ENCODE measurements at places on chromosomes 6 and 20.

GRCh38 chr6:144834426-144835038, 549.4 kb downstream of the UTRN start:
- DNase-seq: no peak

DNA sequence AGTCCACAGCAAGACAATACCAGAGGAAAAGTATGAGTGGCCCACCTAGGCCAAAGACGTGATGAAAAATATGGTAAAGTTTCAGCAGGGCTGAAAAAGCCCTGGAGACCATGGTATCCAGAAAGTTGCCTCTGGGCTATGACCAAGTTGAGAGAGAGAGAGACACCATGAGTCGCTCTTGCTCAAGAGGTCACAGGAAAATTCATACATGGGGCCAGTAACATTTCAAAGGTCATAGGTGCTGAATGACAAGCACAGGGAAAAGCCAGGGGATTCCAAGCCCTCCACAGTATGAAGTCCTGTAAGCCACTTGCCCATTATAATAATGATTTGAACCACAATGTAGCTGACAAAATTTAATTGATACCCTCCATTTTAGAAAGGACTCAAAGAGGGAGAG, 657.7 kb upstream of the CITED2 start:
- DNase-seq: no peak

- DNase-seq: no peak
Measured at GRCh38 chr6:66948106-66948505, 1241.1 kb upstream of the EYS start.

- DNase-seq: no peak
Measured at GRCh38 chr6:14807971-14808370, 437.9 kb upstream of the JARID2 start.

- DNase-seq: no peak
Measured at GRCh38 chr6:129678463-129678862, 31.5 kb downstream of the ARHGAP18 start.

GRCh38 chr6:13124131-13124530, 204.2 kb downstream of the TBC1D7 start:
- DNase-seq: no peak

DNA sequence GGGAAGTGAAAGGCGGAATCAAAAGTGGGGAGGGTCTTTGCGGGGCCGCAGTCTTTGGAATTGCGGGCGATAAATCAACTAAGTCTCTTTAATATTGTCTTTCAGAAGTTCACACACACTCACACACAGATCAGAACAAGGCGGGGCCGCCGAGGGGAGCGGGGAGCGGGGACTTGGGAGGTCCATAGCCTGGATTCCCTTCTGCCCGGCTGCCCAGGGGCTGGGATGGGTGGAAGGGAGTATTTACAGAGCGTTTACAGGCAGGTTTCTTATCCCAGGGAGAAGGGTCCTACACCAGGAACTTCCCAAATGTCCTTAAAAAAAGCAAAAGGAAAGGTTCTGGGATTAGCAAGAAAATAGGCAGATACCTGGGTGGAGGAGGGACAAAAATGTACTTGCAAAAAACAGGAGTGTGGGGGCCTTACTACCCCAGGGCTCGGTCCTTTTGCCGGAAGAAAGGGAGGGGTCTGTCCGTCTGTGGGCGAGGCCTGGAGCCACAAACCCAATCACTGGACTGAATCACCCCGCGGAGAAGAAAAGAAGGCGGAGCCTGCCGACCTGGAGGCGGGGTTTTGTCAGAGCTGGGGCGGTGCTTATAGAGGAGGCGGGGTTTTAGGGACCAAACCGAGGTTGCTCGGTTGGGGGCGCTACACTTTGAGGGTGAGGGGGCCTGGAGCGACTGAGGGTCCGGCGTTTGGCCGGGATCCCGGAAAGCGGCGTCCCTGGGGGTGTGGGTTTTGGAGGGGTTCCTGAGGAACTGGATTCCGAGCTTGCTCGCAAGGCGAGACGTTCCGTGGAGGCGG, 3.2 kb downstream of the PRRT1 start:
- DNase-seq: no peak

GRCh38 chr6:21664314-21665109, 71.0 kb downstream of the SOX4 start:
- DNase-seq: no peak

GRCh38 chr20:63692436-63693082, 3.9 kb upstream of the TNFRSF6B start:
- no peak for DNase-seq

DNA sequence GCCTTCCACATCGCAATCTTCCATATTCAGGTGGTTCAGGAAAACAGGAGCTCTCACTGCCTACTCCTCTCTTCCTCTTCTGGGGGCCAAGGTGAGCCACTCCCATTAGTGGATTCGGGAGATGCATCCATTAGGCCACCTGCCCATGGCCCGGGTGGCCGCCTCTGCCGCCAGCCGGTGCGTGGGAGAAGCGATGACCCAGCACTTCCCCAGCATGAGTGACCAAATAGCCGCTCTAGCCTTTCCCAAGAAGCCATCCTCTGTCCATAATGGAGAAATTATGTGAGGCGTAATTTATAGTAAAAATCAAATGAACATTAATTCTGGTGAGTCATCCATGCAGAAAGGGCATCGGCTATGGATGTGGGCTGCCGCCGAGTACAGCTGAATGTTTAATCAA, 39.4 kb downstream of the GNAS-AS1 start:
- DNase-seq: no peak

- peak; percentile 11 for DNase-seq
Measured at GRCh38 chr6:162964488-162965140, 236.8 kb downstream of the PACRG start.

DNA sequence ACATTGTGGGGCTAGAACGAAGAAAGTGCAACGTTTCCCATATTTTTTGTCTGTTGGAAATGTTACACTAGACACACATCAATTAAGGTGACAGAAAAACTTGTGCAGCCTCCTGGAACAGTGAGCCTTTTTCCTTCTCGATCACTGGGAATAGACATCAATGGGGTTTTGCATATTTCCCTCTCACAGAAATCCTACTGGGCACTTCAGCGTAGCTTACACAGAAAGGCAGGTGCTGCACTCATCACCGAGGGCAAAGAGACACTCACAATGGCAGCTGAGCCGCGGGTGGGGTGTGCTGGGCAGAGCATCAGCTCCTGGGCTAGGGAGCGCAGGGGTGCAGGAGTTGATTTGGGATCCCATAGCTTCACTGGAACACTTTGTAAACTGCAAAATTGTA, 64.5 kb downstream of the THBS2 start:
- DNase-seq: peak; percentile 33

GRCh38 chr6:51029561-51029960, 210.9 kb downstream of the TFAP2B start:
- no peak for DNase-seq

GRCh38 chr6:115819506-115819905, 241.2 kb downstream of the FRK start:
- no peak for DNase-seq

GRCh38 chr6:92647630-92648029, 771.7 kb downstream of the EPHA7 start:
- DNase-seq: peak; percentile 78

- DNase-seq: no peak
Measured at GRCh38 chr6:28537065-28537464, 11.4 kb downstream of the GPX5 start.

DNA sequence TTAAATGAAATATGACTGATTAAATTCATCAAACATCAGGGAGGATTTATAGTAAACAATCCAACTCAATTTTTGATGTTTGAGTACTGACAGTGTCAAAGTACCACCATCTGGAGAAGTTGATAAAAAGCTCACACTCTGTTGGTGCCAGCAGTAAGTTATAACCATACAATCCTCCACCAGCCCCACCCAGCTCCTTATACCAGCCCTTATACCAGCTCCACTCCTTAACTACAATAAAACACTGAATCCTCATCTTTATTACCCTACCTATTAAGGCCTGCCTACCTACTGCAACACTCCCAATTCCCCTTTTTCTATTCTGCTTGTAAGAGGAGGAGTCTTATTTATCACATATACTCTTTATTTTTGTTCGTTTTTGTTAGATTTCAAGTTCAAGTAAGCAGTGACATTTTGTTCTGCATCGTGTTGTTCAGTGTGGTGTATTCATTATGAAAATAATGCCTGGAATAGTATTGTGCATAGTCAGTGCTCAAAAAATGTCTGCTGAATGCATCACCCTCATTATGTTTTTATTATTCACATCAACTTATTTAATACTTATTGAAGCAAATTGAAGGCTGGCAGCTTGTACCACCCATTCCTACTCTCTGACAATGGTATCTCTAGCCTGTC, 954.7 kb upstream of the ADGRB3 start:
- DNase-seq: no peak

DNA sequence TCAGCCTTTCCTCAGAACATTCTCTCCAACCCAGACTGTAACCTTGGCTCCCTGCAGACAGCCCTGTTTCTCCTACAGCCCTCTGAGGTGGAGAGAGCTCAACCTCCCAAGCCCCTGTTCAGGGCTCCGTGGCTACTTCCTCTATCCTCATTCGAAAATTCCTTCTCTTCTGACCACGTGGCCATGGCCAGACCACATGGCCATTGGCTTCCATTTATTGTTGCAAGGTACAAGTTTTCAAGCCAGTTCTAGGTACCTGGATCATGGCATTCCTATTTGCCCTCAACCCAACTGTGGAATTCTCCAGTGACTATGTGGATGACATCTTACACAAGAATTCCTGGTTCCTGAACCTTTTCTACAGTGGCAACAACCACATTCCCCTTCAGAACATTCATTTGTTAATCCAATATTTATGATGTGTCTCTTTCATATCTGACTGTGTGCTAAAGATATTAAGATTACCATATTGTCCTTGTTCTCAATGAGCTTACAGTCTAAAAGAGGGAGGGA, 161.9 kb downstream of the GMPR start:
- no peak for DNase-seq

GRCh38 chr6:23176883-23177282, 607.5 kb downstream of the HDGFL1 start:
- DNase-seq: no peak

GRCh38 chr6:139529420-139529819, 155.0 kb upstream of the CITED2 start:
- DNase-seq: no peak

GRCh38 chr6:110613356-110613755, 136.9 kb upstream of the SLC22A16 start:
- no peak for DNase-seq

DNA sequence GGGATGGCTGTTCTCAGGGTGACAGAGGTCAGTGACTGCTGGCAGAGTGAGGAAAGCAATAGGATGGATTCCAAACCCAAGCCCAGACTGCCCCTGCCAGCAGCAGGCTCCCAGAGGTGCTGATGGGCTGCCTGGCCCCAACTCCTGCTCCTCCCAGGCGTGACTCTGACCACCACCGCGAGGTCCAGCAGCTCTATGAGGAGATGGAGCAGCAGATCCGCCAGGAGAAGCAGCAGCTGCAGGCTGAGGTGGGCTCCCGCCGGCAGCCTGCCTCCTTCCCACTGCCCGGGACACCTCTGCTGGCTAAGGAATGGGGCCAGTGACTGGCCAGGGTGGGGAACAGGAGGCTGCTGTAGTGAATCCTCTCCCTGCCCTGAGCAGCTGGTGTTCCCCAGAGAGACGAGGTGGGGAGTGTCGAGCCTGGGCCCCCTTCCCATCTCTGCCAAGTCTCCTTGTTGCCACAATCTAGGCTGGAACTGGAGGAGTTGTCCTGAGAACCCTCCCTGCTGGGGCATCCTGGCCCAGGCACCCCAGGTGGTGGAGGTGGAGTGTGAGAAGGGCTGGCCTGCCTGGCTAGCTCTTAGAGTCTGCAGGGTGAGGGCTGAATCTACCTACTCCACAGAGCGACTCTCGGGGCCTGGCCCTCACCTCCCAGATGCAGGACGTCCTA, 20.4 kb downstream of the RAB44 start:
- no peak for DNase-seq

DNA sequence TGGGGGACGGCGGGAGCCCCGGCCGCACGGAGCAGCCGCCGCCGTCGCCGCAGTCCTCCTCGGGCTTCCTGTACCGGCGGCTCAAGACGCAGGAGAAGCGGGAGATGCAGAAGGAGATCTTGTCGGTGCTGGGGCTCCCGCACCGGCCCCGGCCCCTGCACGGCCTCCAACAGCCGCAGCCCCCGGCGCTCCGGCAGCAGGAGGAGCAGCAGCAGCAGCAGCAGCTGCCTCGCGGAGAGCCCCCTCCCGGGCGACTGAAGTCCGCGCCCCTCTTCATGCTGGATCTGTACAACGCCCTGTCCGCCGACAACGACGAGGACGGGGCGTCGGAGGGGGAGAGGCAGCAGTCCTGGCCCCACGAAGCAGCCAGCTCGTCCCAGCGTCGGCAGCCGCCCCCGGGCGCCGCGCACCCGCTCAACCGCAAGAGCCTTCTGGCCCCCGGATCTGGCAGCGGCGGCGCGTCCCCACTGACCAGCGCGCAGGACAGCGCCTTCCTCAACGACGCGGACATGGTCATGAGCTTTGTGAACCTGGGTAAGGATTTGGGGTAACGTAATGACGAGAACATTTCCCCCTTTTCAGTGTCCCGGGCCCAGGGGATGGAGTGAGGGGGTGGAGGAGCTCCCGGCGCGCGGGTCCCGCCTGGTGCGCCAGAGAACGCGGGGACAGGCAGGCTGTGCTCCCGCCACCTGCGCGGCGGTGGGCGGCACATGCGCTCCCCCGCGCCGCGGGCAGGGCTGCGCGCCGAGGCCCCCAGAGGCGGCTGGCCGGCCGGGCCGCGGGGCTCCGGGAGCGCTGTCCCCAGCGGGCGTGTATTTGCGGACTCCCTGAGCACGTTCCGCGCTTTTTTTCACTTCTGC, 1.4 kb downstream of the BMP6 start:
- DNase-seq: no peak

GRCh38 chr6:147222160-147222838, 18.1 kb downstream of the STXBP5 start:
- no peak for DNase-seq

DNA sequence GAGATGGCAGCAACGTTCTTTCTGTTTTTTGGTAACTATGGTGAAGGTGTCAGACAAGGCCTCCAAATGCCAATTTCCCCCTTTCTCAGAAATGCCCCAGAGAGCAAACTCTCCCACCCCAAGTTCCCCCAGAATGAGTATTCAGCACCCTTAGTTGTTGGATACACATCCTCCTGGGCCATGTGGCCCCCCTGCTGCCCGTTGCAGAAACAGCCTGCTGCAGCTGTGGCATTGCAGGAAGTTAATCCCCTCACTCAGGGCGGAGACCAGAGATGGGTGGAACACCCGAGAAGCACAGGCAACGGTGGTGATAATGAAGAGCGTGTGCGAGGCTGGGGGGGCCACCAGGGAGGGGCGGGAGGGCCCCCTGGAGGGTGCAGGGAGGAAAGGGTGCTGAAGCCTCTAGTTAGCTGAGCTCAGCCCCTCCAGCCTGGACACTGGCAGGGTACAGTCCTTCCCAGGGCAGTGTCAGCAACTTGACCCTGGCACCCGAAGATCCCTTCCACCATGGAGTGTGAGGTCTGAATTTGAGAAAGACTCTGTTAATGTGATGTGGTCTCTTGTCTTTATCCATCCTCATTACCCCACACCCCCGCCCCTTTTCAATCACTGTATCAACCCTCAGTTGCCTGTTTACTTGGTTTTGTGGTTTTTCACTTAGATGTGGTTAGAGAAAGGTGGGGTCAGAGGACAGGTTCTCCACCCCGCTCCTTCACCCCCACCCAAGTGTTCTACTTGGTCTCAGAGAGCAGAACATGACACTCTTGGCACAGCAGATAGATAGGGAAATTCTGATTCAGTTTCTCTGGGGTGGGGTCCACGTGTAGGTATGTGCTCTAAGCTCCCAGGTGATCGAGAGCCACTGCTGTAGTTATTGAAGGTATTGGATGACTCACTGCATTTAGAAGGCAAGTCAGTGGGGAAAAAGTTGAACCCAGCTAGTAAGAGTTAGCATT, 208.8 kb upstream of the SUPT3H start:
- no peak for DNase-seq

Data from NCI-H1105 treated with DMSO at 0.1 percent for 48 hours (cell line).